Adrenal gland (tissue), 19 donors: ENCODE measurements at places on chromosomes 6 and 20. TPM values are rescaled to one million over a fixed set of nuclear protein-coding genes. Genes with fewer than 3 reads are reported as not detected.

DNA sequence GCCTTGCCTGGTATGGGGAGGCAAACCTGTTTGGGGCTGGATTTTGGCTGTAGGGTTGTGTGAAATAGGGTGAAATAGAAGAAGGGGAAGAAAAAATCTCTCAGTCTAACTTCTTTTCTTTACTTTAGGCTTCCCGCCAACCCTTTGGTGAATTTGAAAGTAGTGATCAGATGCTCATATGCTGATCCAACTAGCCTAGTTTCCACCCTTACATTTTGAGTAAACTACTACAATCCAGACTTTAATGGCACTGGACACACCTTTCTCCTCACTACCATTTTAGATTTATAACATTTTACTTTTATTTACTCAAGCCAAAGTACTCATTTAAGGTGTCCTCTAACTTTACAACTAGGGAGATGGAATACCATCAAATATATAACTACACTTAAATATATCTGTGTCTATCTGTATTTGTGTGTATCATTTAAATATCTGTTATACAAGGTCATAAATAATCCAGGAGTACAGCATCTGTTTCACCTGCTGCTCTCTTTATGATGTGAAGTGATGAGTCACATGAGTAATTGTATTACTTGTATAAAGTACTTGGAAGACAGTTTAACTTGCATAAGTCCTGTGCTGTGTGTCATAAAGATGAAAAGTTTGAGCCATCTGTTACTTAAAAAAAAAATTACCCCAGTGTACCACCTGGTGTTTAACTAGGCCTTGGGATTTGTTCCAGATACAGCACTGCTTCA lies 172.1 kb downstream of the CDKAL1 start:
- no peaks in the 10 kb centered on the region for H3K4me1 ChIP-seq
- H3K27me3 ChIP-seq: no peaks in the 10 kb centered on the region
- DNase-seq: no peak

- H3K4me1 ChIP-seq: peaks cover 39% of the 10 kb centered on the region
- H3K36me3 ChIP-seq: no peaks in the 10 kb centered on the region
- no peak for DNase-seq
- no peak overlapping the region for H3K4me3 ChIP-seq
- H3K27ac ChIP-seq: no peak overlapping the region
Observed at GRCh38 chr20:50310673-50311051, 120.0 kb downstream of the CEBPB start.

DNA sequence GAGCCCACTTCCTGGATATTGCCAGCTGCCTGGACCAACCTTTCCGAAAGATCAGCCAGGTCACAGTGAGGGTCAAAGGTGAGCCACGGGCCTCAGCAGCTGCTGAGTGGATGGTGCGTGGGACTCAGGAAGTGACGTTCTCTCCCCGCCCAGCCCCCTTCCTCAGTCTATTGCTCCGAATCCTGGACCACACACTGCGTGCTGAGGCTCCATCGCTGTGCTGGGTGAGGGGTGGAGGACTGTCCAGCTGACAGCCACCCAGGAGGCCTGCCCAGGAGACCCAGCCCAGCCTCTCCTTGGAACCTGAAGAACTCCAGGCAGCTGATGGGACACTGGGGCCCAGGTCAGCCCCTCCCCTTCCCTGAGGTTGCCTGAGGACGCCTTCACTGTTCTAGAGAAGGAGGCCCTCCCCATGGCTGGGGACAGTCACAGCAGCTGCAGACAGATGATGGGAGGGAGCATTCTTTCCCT lies 94.4 kb upstream of the CD93 start:
- peak overlapping the region; percentile 45 for H3K27ac ChIP-seq
- no peaks in the 10 kb centered on the region for H3K36me3 ChIP-seq
- H3K4me3 ChIP-seq: no peak overlapping the region
- H3K4me1 ChIP-seq: no peaks in the 10 kb centered on the region

GRCh38 chr6:92408350-92408749 lies 1011.0 kb downstream of the EPHA7 start:
- H3K27me3 ChIP-seq: no peaks in the 10 kb centered on the region
- H3K4me1 ChIP-seq: no peaks in the 10 kb centered on the region
- H3K36me3 ChIP-seq: no peaks in the 10 kb centered on the region

DNA sequence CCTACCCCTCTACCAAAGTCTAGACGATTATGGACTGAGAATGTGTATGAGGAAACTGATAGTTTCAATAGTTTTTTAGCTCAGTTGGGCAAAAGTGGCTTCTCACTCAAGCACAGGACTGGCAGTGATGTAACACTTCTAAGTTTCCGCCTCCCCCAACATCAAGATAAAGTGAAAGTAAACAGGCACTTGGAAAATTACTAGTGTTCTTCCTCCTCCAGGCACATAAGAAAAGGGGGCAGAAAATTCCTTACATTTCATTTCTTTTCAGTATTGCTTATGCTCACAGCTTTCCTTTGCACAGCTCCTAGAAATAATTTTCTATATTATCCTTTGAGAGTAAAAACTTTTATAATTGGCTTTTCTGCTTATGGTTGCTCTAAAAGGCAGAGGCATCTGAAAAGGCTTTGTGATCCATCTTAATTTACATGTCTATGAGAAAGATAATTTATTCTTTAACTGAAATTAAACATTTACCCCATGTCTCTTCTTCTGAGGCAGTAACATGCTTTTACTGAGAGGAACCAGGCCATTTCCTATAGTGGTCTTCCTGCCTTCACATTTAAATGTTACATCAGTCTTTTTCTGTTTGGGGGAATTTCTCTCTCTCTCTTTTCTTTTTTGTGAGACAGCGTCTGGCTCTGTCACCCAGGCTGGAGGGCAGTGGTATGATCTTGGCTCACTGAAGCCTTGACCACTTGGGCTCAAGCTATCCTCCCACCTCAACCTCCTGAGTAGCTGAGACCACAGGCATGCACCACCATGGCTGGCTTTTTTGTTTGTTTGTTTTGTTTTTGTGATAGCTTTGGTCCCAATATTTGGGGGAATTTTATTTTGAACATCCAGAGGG lies 65.0 kb upstream of the EEF1A1 start:
- no peaks in the 10 kb centered on the region for H3K36me3 ChIP-seq
- no peak overlapping the region for H3K4me3 ChIP-seq
- DNase-seq: peak; percentile 67
- H3K27me3 ChIP-seq: no peaks in the 10 kb centered on the region

The ASIP gene
- polyA plus RNA-seq: 15.1 TPM
